DMS 273 treated with DMSO at 0.1 percent for 48 hours (cell line): ENCODE measurements at places on chromosomes 7 and 10.

- DNase-seq: no peak
These were observed 795.2 kb downstream of the REEP3 start for GRCh38 chr10:64316416-64316815.

- DNase-seq: no peak
These were observed 26.4 kb downstream of the SLC16A9 start for GRCh38 chr10:59682986-59683937.

GRCh38 chr10:17663450-17663849, 19.5 kb downstream of the STAM start:
- DNase-seq: no peak

DNA sequence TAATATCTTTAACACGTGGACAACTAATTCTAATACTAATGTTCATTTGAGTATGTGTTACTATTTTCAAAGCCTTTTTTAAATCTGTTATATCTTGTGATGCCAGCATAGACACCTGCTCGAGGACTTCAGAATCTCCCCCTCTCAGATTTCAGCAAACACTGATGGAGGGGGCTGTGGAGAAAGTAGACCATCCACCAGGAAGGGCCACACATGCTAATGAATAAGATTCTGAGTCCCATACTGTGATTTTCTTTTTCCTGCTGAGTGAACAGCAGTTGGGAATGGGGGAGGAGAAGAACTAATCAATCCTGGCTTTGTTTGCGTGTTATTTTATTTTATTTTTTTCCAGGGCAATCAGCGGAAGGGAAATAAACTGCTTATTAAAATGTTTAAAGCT, 157.9 kb upstream of the CSTF2T start:
- DNase-seq: no peak

DNA sequence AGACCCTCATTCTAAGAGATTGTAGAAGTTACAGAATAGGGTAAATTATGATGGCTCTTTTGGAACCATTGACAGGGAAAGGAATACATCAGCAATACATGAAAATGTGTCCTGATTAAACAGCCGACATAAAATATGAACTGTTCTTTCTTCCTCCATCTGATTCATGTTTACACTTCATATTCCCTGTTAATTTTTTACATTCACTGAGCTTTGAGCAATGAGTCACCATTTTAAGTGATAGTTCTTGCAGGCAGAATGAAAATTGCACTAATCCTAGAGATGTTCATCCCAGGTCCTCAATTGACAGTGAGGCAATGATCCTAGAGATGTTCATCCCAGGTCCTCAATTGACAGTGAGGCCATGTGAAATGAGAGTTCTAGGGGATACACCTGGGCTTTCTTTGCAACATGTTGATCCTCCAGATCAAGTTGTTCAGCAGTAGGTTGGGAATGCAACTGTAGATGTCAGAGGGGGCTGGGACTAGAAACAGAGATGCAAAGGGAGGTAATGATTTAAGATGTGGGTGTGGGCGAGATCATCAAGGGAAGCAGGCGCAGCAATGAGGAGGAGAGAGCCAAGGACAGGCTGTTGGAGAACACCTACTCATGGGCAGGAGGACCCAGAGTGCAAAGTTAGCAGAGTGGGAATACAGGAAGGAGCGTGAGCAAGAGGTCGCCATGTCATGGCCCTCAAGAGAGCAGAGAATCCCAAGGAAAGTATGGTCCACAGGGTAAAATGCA, 138.7 kb downstream of the ZNF365 start:
- DNase-seq: no peak

- DNase-seq: no peak
These were observed 87.3 kb upstream of the STEAP1B start for GRCh38 chr7:22587322-22587721.

DNA sequence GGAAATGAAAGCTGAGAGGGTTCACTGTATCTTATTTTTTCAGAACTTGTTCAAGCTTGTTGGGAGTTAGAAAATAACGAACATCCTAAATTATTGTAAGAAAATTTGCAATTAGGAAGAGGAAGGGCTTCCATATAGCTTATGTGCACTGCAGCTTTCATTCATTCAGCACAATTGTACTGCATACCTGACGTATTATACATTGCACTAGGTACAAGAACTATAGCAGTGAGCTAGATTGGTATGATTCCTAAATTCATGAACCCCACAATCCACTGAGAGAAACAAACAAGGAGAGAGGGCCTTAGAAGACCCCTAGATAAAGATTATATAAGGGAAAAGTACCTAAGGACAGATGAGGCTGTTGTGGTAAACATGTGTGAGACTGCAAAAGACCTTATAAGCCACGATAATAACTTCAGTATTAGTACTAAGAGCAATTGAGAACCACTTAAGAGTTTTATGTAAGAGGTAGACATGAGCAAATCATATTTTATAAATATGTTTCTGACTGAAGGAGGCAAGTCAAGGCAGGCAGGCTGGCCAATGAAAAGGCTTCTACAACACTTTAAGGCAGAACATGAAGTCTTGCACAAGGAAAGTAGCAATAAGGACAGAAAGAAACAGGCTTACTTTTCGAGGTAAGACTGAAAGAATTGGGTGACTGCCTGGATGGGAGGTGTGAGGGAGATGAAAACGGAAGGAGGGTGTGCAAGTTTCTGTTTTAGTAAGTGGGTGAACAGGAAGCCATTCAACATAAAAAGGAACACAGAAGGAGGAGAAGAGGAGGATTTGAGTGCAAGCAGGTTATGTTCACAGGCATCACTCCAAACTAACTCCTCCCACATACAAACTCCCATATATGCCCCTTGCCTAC, 77.9 kb upstream of the LRRN3 start:
- no peak for DNase-seq

GRCh38 chr7:121480058-121480457, 84.0 kb upstream of the FAM3C start:
- no peak for DNase-seq

DNA sequence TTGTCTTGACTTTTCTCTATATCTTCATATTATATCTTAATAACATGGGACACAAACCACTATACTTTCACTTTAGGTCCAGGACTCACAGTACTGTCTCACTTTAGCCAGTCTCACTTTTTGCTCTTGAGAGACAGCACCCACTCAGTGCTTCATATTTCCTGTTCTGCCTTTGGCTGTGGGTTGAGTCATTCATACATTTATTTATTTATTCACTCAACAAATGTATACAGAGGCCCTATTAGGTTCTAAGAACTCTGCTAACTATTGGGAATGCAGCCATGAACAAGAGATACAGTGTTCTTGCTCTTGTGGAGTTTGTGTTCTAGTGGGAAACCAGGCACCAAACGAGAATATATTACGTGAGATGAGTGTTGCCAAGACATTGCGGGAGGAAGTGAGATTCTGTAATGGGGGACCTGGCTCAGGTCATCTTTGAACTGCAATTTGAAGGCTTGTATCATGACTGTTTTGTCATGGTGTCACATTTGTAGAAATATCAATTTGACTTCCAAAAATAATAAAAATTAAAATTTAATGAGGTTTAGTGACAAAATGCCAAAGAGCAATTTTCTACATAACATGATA, 190.1 kb downstream of the SDHAF3 start:
- DNase-seq: no peak

- no peak for DNase-seq
These were observed 131.7 kb downstream of the RTKN2 start for GRCh38 chr10:62136931-62137330.

GRCh38 chr7:110609336-110609735, 481.6 kb upstream of the LRRN3 start:
- DNase-seq: no peak

GRCh38 chr7:79877874-79878465, 256.7 kb upstream of the GNAI1 start:
- peak; percentile 76 for DNase-seq

DNA sequence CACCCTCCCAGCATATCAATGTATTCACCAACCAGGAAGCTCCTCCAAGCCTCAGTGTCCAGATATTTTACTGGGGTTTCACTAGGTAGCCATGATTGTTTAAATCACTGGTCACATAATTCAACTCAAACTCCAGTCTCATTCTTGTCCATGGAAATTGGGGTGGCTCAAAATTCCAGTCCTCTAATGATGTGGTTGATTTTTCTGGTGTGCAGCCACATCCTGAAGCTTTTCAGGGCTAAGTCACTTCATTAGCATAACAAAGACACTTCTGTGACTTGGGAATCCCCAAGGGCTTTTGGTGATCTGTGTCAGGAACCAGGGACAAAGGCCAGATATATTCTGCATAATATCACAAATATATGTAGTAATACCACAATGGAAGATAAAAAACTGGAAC, 786.9 kb upstream of the IGFBP3 start:
- no peak for DNase-seq

GRCh38 chr7:142916508-142916907, 17.0 kb downstream of the TRPV5 start:
- DNase-seq: no peak

- no peak for DNase-seq
These were observed 161.1 kb upstream of the FRMD4A start for GRCh38 chr10:14491811-14492210.

GRCh38 chr7:91465595-91466061, 201.4 kb downstream of the FZD1 start:
- DNase-seq: no peak

DNA sequence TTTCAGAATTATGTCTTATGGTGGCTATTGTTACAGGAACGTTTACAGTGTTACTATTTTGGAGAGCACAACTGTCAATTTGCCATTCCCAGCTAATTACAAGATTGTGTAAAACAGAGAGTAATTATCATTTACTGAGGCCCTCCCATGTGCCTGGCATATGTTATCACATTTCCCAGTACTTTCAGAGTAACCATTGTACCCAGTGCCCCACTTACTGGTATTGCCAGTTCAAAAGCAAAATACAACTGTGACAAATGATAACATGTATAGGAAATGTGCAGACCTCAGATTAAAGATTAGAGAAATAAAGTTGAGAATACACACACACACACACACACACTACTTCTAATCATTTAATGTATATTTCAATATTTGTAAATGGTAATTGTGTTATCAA, 572.5 kb downstream of the POM121L12 start:
- DNase-seq: no peak

DNA sequence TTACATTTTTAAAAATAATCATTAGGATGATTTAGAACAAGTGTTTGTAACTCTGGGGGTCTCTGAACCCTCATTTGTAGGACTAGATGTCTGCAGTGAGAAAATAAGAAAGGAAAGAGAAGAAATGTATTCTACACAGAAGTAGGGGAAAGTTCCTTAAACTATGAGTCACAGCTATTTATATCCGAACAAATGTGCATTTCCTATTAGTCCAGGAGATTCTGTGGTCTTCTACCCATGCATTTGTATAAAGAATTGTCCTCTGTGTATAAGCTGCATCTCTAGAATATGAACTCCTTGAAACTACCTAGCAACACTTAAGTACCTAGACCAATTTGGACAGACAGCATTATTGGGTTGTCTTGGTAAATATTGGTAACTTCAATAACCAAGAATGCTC, 15.9 kb upstream of the CD36 start:
- DNase-seq: no peak

DNA sequence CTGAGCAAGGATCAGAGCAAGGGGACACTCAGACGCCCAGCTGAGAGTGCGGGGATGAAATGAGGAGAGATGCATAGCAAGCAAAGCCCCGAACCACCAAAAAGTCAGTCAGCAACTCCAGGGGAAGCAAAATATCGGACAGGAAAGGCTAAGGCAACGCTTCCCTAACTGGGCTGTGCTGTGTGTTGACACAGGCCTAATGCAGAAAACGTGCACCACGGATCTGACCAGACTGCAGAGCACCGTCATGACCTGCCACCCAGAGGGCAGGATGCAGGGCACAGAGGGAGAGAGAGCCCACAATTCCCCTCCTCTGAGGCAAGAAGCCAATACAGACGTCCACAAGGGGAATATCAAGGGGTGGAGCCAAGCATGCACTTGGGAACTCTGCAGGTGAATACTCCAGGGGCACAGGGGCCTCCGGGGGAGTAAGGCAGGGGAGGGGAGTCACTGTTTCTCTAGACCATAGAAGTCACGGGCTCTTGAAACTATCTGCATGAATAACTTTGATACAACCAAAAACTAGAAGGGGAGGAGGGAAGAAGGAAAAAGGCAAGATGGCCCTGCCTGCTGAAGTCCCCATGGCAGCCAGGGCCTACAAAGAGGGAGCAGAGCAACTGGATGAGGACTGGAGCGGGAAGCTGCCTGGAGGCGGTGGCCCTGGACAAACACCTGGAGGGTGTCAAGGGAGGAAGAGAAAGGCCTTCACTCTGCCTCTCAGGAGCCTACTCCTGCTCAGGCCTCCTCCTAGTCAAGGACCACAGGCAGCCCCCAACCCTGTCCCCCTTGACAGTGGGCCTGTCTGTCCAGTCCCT, 26.2 kb downstream of the GRID1 start:
- DNase-seq: no peak

DNA sequence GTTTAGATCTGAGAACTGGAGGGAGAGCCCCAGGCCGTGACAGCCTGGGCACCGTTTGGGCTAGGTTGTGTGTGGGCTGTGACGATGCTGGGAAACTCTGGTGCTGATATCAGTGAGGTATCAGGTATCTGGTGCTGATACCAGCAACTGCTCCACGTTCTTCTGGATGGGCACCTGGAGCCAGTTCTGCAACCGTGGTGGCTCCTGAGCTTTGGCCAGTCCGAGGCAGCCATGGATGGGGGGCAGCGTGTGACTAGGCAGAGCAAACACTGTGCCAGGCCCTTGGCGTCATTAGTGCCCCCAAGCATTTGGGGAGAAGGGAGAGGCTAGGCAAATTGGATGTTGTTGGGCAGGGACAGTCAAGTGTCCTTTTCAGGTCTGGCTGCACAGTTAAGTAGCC, 57.9 kb downstream of the ZNF467 start:
- no peak for DNase-seq

- no peak for DNase-seq
These were observed 20.9 kb upstream of the CYP3A43 start for GRCh38 chr7:99806839-99807478.

DNA sequence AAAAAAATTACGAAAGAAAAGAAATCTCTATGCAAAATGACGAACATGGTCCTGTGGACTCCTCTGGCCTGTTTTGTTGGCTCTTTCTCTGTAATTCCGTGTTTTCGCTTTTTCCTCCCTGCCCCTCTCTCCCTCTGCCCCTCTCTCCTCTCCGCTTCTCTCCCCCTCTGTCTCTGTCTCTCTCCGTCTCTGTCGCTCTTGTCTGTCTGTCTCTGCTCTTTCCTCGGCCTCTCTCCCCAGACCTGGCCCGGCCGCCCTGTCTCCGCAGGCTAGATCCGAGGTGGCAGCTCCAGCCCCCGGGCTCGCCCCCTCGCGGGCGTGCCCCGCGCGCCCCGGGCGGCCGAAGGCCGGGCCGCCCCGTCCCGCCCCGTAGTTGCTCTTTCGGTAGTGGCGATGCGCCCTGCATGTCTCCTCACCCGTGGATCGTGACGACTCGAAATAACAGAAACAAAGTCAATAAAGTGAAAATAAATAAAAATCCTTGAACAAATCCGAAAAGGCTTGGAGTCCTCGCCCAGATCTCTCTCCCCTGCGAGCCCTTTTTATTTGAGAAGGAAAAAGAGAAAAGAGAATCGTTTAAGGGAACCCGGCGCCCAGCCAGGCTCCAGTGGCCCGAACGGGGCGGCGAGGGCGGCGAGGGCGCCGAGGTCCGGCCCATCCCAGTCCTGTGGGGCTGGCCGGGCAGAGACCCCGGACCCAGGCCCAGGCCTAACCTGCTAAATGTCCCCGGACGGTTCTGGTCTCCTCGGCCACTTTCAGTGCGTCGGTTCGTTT, 83.5 kb upstream of the SLF2 start:
- no peak for DNase-seq
